ENCODE measurements at places on chromosomes 7 and 10. TPM values are rescaled to one million over a fixed set of nuclear protein-coding genes. Genes with fewer than 3 reads are reported as not detected.

The CYP3A4 gene
- 0.26 TPM for total RNA-seq

The GATAD1 gene
- total RNA-seq: 29.6 TPM

The VIPR2 gene
- 4.6 TPM for total RNA-seq

The GJD4 gene
- total RNA-seq: not detected

The ATG9B gene
- not detected for total RNA-seq

The CCDC172 gene
- not detected for total RNA-seq

The PRLHR gene
- total RNA-seq: not detected

The EPO gene
- not detected for total RNA-seq

The MUC3A gene
- 1.3 TPM for total RNA-seq

The LIPN gene
- total RNA-seq: 0.74 TPM

The TAS2R4 gene
- total RNA-seq: 0.67 TPM

The LFNG gene
- 43.8 TPM for total RNA-seq

All from mesenteric fat pad (tissue), 1 donor.